Naive thymus-derived CD8-positive, alpha-beta T cell (primary cell): ENCODE measurements at places on chromosomes 11 and 22.

DNA sequence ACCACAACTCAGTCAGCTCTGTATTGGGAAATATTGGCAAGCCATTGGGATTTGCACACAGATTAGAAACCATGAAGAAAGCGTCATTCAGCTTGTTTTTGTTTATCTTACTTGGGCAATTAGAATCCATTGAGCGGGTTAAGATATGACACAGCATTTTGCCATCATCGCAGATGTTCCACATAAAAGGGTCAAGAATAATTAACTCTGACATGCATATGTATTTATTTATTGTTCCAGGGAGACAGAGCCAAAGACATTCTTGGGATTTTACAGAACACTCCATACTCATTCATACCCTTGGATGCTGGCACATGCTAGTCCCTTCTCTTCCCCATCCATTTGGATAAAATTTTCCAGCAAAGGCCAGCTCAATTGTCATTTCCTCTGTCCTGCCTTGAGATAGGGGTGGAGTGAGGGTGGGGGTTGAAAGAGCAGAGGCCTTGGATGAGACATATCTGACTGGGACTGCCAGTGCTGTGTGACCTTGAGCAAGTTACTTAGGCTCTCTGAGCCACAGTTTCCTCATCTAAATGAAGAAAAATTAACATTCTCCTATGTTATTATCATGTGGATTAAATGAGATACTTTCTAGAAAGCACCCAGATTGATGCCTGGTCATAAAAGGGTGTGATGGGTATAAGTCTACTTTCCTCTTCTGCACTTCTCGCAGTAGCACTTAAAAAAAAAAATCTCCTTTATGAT lies 179.7 kb downstream of the RRAS2 start:
- DNase-seq = no peak

DNA sequence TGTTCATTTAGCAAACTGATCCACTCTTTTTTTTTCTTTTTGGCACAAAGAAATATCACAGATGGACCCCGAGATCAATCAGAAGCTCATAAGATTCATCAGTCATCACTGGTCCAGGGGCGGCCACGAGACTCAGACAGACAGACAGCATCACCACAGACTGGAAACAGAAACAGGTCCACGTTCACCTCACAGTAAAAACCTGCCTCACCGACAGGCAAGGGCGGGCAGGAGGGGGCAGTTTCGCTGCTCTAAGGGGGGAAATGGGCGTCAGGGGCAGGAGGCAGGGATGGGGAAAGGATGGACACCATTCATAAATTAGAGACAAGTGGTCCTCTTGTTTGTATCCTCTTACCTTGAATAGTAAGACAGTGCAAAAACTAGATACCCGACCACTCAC lies 16.5 kb downstream of the CHST1 start:
- DNase-seq = peak; percentile 27

DNA sequence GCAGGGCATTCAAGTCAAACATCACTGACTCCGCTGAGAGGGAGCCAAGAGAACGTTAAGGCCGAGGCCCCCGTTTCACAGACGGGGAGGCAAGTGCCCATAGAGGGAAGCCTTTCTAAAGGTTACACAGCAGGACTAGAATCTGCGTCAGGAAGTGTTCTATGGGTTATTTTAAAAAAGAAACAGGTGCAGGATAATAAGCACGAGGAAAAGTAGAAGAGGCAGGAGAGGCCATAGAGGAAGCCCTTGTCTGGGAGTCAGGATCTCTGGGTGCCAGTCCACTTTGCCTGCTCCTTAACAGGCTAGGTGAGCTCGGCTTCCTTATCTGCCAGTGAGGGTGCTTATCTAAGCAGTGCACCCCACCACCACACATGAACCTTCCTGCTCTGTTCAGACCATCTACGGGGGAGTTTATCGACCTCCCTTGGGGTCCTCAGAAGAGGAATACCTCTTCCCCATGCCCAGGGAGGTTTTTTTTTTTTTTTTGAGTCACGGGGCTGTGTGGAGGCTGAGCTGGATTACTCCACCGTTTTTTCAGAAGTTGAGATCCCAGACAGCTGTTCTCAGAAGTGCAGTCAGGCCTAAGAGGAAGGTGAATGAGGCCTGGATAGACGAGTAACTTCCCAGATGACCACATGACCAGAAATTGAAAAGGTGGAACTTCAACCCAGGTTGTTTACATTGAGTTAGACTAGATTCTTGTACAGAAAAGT lies 1.2 kb upstream of the FCHSD2 start:
- no peak for DNase-seq

DNA sequence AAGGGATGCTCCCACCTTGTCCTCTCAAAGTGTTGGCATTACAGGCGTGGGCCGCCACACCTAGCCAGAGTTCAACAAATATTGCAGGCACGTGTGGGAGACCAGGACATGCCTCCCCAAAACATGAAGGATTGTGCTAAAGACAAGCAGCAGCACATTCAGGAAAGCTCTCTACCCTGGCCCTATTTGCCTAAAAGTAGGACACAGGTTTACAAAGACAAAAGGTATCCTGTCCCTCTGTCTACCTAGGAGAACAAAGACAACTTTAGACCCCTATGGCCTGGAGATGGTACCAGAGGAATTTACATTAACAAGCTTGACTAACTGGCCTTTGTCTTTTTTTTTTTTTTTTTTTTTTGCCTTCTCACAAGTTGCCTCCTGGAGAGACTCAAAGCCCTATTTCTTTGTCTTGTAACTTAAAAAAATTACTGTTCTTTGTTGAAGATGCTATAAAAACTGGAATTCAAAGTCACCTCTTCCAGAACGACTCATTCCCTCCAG lies 859 bp upstream of the ACCS start:
- no peak for DNase-seq

GRCh38 chr11:73265853-73266645 lies 6.1 kb upstream of the P2RY6 start:
- DNase-seq = no peak
